ENCODE measurements at places on chromosomes 16 and 17.

- no peaks in the 10 kb centered on the region for H3K36me3 ChIP-seq
- DNase-seq, result no peak
- H3K27me3 ChIP-seq, result no peaks in the 10 kb centered on the region
These were observed 15.0 kb upstream of the RAI1 start for GRCh38 chr17:17666111-17666714.

DNA sequence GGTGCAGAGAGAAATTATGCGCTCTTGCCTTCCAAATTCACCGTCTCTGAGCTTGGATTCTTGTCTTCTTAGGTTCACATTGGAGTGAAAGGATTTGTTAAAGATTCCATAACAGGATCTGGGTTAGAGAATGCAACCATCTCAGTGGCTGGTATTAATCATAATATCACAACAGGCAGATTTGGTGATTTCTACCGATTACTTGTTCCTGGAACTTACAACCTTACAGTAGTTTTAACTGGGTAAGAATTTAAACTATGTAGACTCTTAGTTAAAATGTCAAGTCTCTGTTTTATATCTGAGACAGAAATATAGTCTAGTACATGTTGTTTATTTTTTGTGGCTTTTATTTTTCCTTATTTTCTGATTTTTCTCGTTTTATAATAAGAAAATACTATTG lies 42.9 kb downstream of the CPD start:
- no peak overlapping the region for H3K4me3 ChIP-seq
- no peak for DNase-seq
- no peaks in the 10 kb centered on the region for H3K27me3 ChIP-seq
- peaks cover 2% of the 10 kb centered on the region for H3K36me3 ChIP-seq
- no peak overlapping the region for H3K27ac ChIP-seq

DNA sequence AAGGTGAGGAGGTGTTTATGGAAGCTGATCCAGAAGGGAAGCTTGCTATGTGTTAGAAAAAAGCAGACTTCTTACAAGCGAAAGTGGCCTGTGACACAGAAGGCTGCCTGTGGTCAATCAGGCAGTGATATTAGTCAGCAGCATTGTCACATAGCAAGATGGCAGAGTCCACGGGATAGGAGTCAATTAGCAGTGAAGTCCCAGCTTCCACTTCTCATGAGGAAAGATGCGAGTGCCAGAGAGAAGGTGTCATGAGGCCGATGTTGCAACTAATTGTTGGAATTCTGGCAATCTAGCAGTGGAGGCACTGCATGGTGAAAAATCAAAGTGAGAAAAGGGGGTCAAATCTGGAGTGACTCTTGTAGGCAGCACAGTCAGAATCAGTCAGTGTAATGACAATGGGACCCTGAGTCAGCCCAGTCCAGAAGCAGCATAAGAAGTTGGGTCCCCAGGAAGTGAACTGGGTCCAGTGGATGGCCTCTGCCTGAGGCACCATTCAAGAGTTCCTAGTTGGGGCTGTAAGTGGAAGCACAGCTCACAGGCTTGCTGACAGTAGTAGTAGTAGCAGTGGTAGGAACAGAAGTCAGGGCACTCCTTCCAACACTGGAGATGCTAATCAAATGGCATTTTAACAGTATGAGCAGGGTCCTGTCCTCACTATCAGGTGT lies 85.1 kb downstream of the TNFRSF13B start:
- DNase-seq, result no peak
- H3K36me3 ChIP-seq, result no peaks in the 10 kb centered on the region
- H3K27me3 ChIP-seq, result no peaks in the 10 kb centered on the region
- H3K4me1 ChIP-seq, result no peaks in the 10 kb centered on the region
- no peak overlapping the region for H3K4me3 ChIP-seq
- no peak overlapping the region for H3K27ac ChIP-seq

GRCh38 chr16:66408163-66409048 lies 18.7 kb upstream of the BEAN1 start:
- peaks cover 14% of the 10 kb centered on the region for H3K27me3 ChIP-seq
- DNase-seq, result peak; percentile 46
- H3K36me3 ChIP-seq, result no peaks in the 10 kb centered on the region
- peaks cover 18% of the 10 kb centered on the region for H3K4me1 ChIP-seq
- H3K4me3 ChIP-seq, result peak overlapping the region; percentile 16

- peaks cover 46% of the 10 kb centered on the region for H3K27me3 ChIP-seq
- no peaks in the 10 kb centered on the region for H3K36me3 ChIP-seq
- no peak for DNase-seq
- no peak overlapping the region for H3K27ac ChIP-seq
These were observed 3.4 kb upstream of the SEC14L5 start for GRCh38 chr16:4954714-4955113.

- H3K36me3 ChIP-seq, result no peaks in the 10 kb centered on the region
- H3K4me1 ChIP-seq, result no peaks in the 10 kb centered on the region
- no peak overlapping the region for H3K4me3 ChIP-seq
- no peaks in the 10 kb centered on the region for H3K27me3 ChIP-seq
These were observed 18.2 kb downstream of the SCGB1C2 start for GRCh38 chr17:155576-155975.

Measured in B cell (primary cell).